T-helper 22 cell (primary cell): ENCODE measurements at places on chromosomes 5 and 9.

DNA sequence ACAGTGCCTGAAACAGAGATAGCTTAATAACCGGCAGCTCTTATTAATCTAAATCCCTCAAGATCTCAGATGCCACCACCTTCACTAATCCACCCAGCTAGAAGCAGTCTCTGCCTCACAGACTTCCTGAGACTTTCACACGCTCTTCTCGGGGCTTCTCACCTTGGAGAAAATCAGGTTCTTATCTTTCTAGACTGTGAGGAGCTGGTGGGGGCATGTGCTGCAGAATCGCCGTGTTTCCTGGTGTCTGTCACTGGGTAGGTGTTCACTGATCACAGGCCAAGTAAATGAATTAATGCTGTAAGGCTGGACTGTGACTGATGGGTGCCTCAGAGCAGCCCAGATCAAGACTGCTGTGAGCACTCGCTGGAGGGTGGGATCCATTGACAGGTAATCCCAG, 101.7 kb downstream of the PSD2 start:
- DNase-seq: no peak

DNA sequence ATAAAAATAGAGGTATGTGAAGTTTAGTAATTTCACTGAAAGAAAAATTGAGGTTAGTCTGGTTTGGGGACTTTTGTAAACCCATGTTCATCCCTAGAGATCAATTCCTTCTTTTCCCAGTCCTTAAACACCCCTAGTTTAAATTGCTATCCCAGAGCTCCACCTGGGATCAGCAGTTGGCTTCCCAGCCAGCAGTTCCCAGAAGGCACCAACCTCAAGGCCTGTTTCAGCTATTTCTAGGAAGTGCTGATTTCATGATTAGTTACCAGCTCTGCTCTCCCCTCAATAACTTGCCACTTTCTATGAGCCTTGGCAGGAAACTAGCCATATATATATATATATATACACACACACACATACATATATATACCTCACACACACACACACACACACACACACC, 30.5 kb downstream of the EPB41L4B start:
- DNase-seq: no peak

GRCh38 chr5:149365418-149365817, 7.6 kb downstream of the PCYOX1L start:
- DNase-seq: no peak

DNA sequence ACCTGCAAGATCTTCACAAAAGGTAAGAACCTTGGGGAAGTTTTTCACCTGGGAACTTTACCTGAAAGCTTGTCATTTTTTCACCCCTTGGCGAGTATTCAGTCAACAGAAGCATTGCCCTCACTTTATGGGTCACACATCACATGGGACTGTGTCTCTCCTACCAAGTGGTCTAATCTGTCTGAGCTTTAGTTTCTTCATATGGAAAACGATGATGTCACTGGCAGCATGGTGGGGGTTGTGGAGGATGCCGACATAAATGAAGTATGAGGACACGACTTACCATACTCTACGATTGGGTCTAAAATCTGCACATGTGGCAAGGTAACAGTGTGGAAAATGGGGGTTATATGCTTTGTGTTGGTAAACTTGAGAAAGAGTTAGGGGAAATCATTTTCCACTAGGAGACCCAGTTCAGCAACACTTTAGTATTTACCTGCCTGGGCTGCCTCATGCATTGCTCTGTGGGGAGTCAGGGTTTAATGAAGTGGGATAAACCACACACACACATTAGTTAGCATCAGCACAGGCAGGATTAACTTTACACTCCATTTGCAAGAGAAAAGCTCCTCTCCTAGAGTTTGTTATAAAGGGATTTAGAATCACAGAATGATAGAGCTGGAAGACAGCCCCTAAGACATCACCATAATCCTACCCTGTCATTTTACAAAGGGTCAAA, 19.8 kb upstream of the PAX5 start:
- DNase-seq: no peak

DNA sequence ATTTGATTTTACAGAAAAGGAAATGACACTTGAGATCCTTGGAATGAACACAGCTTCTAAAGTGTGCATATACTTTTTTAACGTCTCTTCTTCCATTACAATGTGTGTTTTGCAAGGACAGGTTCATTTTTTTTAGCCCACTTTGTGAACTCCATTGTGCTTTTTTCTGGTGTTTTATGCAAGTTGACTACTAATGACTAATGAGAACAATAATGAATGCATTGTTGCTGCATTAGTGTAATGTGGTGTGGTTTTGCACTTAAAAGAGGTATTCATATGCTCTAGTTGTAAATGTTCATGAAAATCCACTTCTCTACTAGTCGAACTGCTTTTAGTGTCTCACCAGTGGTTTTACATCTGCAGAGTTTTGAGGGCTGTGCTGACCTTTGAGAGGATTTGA, 93.6 kb downstream of the UHRF2 start:
- no peak for DNase-seq

GRCh38 chr5:105288946-105289345, 1726.4 kb upstream of the NUDT12 start:
- DNase-seq: no peak

GRCh38 chr9:68981789-68982188, 32.1 kb downstream of the PRKACG start:
- no peak for DNase-seq

- no peak for DNase-seq
Observed at GRCh38 chr5:55258339-55258738, 24.9 kb upstream of the CCNO start.

- DNase-seq: no peak
Observed at GRCh38 chr5:57493034-57493433, 10.4 kb upstream of the ACTBL2 start.
